SK-MEL-5 (cell line): ENCODE measurements at places on chromosomes 16 and 17. TPM values are rescaled to one million over a fixed set of nuclear protein-coding genes. Genes with fewer than 3 reads are reported as not detected.

GRCh38 chr16:57409065-57409464, 4.5 kb downstream of the CCL17 start:
- no peak for DNase-seq

- no peak for DNase-seq
Observed at GRCh38 chr17:61444831-61445230, 7.4 kb upstream of the TBX4 start.

MYH2 gene
- total RNA-seq = not detected in 2 replicates

DNA sequence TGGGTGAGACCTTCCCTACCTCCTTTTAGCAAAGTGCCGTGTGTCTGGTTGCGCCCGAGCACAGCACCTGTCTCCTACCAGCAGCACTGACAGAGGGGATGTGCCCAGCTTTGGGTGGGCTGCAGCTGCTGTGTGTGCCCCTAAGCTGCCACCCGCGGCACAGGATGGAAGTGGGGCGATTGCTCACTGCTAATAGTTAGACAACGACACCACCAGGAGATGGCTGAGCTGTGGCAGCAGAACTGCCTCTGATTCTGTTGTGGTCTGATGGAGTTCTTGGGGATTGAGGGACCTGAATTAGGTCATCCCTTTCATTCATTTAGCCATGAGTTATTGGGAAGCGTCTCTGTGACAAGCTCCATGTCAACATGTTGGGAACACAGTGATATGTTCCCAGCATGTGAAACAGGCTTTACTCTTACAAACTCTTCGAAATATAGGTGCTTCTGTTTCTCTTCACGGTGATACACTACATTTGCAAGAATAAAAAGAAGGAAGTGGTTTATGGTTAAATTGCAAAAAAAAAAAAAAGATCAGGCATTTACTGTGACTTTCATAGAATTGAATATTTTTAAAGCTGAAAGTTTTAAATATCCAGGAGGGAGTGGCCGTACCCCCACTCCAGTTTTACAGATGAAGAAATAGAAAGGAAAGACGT, 184.4 kb downstream of the MAF start:
- DNase-seq = no peak

GRCh38 chr16:920051-920681, 50.6 kb downstream of the LMF1 start:
- DNase-seq = no peak

DNA sequence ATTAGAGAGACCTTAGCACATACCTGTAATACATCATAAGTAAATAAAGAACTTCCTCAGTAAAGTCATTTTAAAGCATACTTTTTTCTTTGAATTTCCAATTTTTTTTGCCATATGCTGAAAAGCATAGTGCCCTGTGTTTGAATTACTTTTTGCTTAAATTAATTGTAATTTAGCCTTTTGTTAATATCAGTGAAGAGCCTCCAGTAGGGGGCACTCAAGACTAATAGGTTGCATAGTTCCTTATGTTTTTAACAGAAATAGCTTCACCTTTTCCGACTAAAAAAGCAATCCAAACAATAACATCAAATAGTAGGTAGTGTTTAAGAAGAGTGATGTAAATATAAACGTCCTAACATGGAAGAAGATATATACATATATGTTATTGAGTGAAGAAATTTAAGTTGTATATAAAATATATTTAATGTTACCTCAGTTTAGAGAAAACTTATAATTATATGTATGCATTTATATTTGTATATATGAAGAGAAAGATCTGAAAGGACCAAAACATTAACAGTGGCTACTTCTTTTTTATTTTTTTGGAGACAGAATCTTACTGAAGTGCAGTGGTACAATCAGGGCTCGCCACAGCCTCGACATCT, 18.6 kb downstream of the RAD51C start:
- peak; percentile 87 for DNase-seq

- peak; percentile 79 for DNase-seq
Observed at GRCh38 chr16:71542377-71542776, 16.2 kb downstream of the CHST4 start.

DNA sequence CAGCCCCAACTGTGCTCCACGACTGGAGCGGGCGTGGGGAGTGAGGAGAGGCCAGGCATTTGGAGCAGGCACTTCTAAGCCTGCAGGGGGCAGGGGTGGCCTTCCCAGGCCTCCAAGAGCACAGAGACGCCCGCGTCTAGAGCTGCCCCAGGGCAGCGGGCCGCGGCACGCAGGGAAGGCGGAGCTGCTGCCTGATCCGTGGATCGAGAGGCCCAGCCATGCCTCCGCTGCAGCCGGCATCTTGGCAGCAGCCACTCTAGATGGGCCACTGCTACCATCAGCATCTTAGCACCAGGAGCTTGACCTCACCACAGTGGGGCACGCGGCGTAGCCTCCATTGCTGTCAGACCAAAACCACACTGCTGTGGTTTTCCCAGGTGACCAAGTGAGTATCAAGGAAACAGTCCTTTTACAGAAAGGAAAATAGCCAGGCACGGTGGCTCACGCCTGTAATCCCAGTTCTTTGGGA, 20.4 kb upstream of the WDR45B start:
- DNase-seq = peak; percentile 79

- DNase-seq = no peak
Observed at GRCh38 chr17:50466371-50467113, 2.1 kb downstream of the CHAD start.

- DNase-seq = no peak
Observed at GRCh38 chr17:68368387-68368786, 77.1 kb downstream of the ARSG start.

ATP2A3 gene
- total RNA-seq = 0.75 and 1.1 TPM in 2 replicates

DNA sequence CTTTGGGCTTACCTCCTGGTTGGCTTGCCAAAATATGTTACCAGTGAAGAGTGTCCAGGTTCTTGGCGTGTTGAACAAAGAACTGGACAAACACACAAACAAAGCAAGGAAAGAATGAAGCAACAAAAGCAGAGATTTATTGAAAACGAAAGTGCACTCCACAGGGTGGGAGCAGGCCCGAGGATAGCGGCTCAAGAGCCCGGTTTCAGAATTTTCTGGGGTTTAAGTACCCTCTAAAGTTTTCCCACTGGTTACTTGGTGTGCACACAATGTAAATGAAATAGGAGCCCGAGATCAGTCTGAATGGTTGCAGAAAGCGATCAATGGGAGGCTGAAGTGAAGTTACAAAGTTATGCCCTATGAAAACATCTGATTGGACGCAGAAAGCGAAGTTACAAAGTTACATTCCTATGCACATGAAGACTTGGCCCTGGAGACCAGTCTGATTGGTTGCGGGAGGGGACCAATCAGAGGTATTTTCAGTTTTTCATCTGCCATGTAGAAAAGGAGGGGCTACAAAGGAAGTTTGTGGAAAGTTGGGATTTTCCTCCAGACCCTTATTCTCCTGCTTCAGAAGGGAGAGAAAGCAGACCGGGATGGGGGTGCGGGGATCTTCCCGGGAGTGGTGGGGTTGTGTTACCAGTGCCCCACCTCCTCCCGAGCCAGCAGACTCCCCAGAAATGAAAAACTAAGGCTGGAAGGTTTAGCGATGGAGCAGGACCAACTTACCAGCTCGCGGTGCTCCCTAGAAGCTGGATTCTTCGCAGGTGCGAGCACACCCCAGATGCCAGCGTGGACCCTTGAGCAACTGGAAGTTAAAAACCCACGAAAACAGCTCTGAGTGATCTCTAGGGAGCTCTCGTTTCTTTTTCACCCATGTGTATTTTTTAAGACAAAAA, at the start of gene SLFN12:
TSS of gene SLFN12 (minus strand) at position 325 of the 899 bp plus-strand sequence. CDS start 9,472 bp downstream, outside the sequence.
- DNase-seq = peak; percentile 82

TNK1 gene
- 0.24 TPM in 1 of 2 replicates, not detected in the other for total RNA-seq

LSM12 gene
- total RNA-seq = 49.2 and 49.8 TPM in 2 replicates

DNA sequence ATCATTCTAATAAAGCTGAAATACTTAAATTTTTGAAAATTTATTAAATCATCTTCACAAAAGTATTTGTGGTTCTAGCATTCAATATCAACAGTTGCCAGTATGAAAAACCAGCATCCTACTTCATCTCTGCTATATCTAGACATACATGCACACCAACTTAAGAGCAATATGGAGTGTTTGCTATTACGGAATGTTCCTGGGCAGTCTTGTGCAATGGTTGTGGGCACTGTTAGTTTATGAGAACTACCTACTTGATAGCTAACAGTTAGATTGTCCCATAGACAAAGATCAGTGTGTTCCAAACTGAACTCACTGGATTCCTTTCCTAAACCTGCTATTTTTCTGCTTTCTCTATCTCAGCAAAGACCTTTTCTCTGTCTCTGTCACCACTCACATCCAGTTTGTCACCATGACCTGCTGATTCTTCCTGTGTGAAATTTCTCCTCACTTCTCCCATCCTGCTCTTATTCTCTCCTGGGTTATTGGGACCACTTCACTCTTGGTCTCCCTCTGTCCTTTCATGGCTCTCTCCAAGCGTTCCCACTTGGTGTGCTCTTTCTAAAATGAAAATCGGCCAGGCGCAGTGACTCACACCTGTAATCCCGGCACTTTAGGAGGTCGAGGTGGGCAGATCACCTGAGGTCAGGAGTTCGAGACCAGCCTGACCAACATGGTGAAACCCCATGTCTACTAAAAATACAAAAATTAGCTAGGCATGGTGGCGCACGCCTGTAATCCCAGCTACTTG, 27.7 kb downstream of the CNTROB start:
- DNase-seq = no peak

GRCh38 chr17:78255953-78256706, 24.7 kb downstream of the TMEM235 start:
- DNase-seq = no peak

- DNase-seq = peak; percentile 78
Observed at GRCh38 chr17:4903051-4903818, at the start of gene CHRNE. Gene CHRNE (minus strand): TSS chr17:4903098. CDS start chr17:4903063, 35 bp downstream.

SLFN14 gene
- total RNA-seq = not detected in 2 replicates

GRCh38 chr17:39001703-39002637, 34.8 kb upstream of the FBXO47 start:
- DNase-seq = peak; percentile 72

- peak; percentile 27 for DNase-seq
Observed at GRCh38 chr17:37177254-37177870, 198.4 kb upstream of the C17orf78 start.

GRCh38 chr17:72517413-72518158, 396.8 kb downstream of the SOX9 start:
- no peak for DNase-seq

DNA sequence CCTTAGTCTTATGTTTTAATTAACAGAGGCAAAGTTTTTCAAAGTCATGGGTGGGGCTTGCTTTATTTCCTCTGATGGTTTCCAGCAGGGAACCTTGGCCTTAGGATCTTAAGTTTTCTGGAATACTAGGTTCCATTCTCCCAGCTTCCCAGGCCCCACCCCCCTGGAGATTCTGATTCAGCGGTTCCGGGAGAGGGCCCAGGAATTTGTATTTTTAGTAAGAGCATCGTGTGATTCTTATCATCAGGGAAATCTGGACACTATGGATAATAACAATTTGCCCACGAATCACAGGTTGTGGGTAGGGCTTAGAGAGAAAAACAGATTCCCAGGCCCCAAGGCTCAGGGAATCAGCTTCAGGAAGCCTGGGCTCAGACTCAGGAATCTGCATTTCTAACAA, 263.6 kb downstream of the NTN1 start:
- DNase-seq = no peak

GRCh38 chr16:73170612-73171038, 122.7 kb upstream of the ZFHX3 start:
- DNase-seq = no peak
